Stimulated activated CD8-positive, alpha-beta memory T cell treated with anti-CD3 and anti-CD28 coated beads, Interleukin-4, amount 100 ng/mL, for 4 hours (primary cell): ENCODE measurements at places on chromosomes 2 and 18.

GRCh38 chr2:57373530-57373929 is 673.1 kb upstream of the VRK2 start:
- DNase-seq = no peak

DNA sequence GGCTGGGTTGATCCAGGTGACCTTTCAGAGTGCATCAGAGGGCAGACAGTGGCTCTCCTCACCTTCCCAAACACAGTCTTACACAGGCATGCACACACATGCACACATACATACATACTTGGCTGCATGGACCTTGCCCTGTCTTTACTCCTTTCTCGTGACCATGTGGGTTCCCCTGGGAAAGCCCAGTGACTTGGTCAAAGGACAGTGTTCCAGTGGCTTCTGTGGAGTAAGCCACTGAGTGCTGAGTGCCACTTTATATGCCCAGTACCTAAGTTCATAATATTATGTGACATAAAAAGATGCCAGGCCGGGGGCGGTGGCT is 249.4 kb downstream of the MYCN start:
- no peak for DNase-seq

DNA sequence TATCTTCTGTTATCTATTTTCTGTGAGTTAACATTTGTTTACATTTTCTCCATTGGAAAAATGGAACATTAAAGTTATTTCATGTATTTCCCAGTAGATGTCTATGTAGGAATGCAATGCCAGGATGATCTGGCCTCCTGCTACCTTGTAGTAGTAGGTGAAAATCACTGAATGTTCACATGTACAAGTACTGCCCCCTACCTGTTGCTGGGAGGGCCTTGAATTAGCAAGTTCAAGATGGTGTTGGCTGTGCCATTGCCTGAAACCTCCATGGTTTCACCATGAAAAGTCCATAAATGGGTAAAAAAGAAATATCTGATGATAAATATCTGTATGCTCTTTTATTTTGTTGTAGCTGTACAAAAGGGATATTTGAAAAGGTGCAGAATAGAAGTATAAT is 30.7 kb downstream of the XRCC5 start:
- DNase-seq = no peak

GRCh38 chr2:120880381-120880780 is 144.7 kb downstream of the GLI2 start:
- DNase-seq = no peak

DNA sequence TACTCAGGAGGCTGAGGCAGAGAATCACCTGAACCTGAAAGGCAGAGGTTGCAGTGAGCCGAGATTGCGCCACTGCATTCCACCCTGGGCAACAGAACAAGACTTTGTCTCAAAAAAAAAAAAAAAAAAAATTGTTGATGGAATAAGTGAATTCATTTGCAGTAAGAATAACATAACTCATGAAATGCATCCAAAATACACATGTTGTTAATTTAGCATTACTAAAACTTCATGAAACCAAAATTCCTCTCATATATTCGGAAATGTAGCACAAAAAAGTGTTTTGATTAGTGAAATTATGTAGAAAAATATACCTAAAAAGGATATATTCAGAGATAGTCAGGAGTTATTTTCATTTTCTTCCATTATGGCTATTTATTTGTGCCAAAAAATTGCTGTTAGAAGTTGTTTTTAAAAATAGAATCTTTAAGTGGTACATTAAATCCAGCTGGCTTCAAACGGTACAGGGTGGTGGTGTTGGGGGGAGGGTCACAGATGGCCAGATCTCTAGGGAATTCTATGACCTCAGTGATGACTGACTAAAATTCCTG is 78.2 kb upstream of the UGP2 start:
- no peak for DNase-seq

DNA sequence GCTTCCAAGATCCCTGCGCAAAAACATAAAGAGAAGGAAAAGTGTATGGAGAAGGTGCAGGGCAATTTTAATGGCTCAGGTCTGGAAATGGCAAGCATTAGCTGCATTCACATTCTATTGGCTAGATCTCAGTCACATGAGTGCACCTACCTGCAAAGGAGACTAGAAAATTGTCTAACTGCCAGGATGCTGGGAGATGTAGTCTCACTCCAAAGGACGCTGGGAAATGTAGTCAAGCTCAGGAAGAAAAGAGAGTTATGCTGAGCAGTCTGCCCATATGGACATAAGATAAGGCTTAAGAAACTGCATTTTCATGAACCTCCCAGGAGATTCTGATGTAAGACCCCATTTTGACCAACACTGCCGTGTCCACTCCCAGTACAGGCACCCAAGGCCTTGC is 9.5 kb upstream of the KLHL29 start:
- DNase-seq = no peak

- DNase-seq = no peak
Measured at GRCh38 chr2:223897669-223898330, 47.3 kb downstream of the WDFY1 start.

DNA sequence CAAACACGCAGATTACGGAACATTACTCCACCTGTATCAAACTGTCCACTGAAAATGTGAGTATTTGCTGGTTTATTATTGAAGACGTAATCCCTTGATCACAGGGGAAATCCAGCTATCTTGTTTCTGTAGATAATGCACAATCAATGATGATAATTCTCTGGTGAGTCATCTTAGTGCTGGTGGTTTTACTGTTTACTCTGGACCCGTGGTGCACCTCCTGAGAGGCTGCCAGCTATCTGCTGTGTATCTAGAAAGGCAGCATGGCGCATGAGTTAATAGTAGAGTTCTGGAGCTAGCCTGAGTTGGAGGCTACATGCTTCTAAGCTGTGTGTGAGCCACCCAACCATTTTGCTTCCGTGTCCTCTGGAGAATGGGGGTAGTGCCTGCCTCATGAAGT is 6.5 kb downstream of the NCAPH start:
- DNase-seq = no peak

DNA sequence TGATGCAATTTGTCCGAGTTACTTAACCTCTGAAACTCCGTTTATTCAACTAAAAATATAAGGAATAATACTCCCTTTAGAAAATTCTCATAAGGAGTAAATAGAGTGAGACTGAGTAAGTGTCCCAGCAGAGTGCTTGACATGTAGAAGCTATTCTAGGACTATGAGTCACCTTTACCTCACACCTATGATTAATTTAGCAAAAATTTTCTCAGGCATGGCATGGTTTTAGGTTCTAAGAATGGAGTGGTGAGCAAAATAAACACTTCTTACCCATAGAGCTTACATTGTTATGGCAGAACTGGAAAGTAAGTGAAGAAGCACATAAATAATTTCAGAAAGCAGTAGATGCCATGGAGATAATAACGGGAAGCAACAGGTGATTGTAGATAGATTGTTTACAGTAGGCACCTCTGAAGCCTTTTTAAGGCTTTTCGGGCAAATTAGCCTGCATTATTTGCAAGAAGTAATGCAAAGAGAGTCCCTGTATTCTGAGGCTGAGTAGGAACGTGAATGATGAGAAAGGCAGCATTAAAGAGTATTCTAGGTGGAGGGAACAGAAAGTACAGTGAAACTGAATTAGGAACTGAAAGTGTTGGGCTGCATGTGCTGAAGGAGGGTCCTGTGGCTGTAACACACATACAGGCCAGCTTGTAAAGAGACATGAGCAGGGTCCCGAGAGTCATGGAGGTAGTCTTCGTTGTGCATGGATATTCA is 209.2 kb downstream of the ZNF407 start:
- DNase-seq = no peak

DNA sequence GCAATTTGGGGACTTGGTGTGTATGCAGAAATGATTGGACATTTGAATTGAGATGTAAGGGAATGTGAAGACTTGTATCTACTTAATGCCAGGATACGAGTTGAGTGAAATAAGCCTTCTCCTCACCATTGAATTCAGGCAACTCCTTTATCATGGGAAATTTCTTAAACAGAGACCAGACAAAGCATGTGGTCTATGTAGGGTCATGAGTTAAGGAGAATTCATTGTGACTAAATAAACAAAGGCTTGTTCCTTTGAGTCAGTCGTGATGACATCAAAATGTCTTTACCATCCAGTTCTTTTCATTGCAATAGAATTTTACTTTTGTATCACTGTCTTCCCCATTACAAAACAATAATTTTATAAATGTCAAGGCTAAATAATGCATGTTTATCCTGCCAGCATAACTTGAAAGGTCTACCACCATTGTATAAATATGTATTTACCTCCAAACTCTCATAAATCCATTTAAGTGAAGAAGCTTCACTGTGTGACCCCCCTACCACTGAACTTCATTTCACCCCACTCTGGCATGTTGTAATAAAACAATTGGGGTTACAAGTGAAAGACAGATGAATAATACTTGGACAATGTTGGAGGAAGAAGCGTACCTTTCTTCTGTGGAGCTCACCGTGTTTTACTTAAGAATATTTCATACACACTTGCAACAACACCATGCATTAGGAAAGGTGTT is 149.4 kb downstream of the EPHA4 start:
- no peak for DNase-seq

DNA sequence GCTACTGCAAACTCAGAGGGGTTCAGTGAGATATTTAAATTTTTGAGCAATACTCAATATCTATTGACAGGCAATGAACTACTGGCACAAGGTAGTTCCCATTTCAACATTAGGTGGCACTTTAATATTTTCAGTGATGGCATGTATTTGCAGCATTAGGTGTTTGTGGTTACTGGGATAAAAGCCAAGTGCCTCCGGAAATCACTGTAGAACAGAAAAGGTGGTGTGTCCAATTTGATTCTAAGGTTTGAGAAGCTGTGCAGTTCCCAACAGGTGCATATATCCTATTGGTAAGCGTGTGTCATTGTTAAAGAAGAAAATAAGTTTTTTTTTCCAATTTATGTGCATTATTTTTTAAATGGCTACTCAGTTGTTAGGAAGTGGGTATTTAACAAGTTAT is 41.3 kb downstream of the NABP1 start:
- no peak for DNase-seq

DNA sequence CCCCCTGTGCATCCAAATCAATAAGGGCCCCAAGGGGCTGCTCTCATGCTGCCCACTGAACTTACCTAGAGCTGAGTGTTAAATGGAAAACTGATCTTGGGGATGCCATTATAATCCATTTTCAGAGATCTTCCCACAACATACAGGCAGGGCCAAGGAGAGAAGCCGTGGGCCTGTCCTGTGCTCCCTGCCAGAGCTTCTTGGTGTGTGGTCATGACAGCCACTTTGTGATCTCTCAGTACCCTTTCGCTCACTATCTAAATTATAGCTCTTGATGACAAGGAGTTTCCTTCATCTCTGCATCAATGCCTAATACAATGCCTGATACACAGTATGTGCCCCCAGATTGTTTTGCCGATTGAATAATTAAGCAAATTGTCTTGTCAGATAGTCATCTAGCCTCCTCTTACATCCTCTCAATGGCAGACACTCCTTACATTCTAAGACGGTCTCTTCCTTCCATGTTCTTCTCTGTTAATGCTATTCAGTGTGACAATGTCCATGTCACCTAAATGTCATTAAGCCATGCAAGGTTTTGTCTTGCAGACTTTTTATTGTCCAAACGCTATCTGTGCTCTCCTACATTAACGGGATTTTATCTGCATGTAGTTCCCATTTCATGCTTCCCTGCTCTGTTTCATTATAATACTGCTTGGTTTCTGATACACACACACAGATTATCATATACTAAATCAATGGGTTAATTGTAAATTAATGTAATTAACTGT is 5.9 kb downstream of the CSRNP3 start:
- DNase-seq = no peak

DNA sequence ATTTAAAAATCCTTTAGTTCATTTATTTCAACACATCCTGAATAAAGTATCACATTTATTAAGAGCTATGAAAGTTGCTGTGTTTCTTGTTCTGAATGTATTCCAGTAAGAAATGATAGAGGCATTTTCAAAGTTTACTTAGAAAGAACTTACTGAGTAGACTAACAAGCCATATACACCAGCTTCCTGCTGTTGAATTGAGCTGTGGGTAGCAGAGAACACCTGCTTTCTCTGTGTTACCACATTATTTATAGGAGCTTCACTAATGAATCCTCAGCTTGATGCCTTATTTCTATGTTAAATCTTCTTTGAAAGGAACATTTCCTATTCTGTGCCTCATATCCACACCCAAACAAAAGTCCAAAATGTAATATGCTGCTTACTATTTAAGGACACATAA is 115.4 kb downstream of the CCDC141 start:
- DNase-seq = no peak

- no peak for DNase-seq
Measured at GRCh38 chr18:35239314-35239713, 1.5 kb upstream of the ZNF397 start.

DNA sequence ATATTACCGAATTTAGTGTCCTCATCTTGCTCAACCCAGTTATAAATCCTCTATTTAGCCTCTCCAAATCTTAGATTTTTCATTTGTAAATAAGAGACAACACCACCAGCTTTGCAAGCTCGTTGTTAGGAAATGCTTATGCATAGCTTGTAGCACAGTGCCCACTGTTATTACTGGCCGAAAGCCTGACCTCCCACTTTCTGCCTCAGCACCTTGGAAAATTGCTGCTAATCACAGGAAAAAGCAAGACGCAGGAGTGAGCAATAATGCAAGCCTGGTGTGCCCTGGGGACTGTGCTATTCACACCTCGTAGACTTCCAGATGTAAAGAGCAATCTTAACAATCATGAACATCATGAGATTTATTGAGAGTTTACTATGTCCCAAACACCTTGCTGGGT is 124.2 kb upstream of the ARL4C start:
- DNase-seq = no peak

DNA sequence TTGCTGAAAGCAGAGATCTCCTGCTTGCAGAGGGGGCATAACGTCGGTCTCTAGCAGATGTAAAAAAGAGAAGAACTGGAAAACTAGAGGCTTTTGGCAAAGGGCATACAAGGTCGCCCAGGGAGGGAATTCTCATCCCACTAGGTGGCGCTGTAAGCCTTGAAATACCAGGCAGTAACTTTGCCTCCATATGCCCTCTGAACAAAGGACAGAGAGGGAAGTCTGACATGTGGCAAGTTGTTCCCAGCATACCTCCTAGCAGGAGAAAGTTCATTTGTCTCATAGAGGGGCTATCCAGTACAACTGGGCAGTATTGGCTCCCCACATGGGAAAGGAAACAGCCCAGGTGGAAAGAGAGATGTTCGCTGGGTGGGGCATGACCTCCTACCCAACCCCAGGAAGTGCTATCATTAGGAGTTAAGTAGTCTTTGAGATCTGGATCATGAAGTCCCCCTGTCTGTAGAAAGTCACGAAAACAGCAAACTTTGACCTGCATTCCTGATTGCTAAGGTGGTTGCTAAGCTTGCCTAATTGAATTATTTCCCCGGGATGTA is 39.9 kb downstream of the STK17B start:
- DNase-seq = peak; percentile 51

GRCh38 chr2:41027095-41027494 is 575.2 kb upstream of the SLC8A1 start:
- no peak for DNase-seq

DNA sequence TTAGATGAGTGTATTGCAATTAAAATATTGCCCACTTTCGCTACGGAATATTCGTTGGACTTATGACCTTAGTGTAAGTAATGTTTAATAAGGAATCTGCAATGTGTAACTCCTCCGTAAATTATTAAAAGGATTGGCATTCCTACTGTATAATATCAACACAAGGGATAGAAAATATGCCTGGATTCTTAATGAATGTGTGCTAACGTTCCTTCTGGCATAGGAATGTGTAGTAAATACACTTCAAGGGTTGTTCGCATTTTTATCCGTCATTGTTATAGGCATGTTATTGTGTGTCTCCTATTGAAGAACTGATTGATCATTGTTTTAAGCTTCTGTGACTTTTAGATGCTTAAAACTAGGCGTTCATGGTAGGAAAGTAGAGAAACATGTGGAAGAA is 134.5 kb downstream of the NEDD4L start:
- DNase-seq = no peak
